ENCODE measurements at places on chromosomes 1 and 21. TPM values are rescaled to one million over a fixed set of nuclear protein-coding genes. Genes with fewer than 3 reads are reported as not detected.

- no peak overlapping the region for H3K4me3 ChIP-seq
- H3K36me3 ChIP-seq = peaks cover 5% of the 10 kb centered on the region
- no peak overlapping the region for H3K27ac ChIP-seq
- H3K27me3 ChIP-seq = peaks cover 9% of the 10 kb centered on the region
Observed at GRCh38 chr1:239854922-239855321, 236.8 kb upstream of the FMN2 start.

- H3K4me1 ChIP-seq = peaks cover under 1% of the 10 kb centered on the region
- no peaks in the 10 kb centered on the region for H3K27me3 ChIP-seq
- peaks cover 26% of the 10 kb centered on the region for H3K36me3 ChIP-seq
- DNase-seq = no peak
- H3K27ac ChIP-seq = no peak overlapping the region
Observed at GRCh38 chr1:151893176-151893924, 16.0 kb downstream of the THEM4 start.

- H3K4me1 ChIP-seq = peaks cover 36% of the 10 kb centered on the region
- H3K36me3 ChIP-seq = no peaks in the 10 kb centered on the region
- peaks cover 2% of the 10 kb centered on the region for H3K27me3 ChIP-seq
Observed at GRCh38 chr1:157113631-157114030, 14.0 kb upstream of the ETV3L start.

- peak overlapping the region; percentile 71 for H3K27ac ChIP-seq
- H3K27me3 ChIP-seq = no peaks in the 10 kb centered on the region
- peaks cover 28% of the 10 kb centered on the region for H3K4me1 ChIP-seq
- peak overlapping the region; percentile 80 for H3K4me3 ChIP-seq
- no peaks in the 10 kb centered on the region for H3K36me3 ChIP-seq
- peak; percentile 95 for DNase-seq
Observed at GRCh38 chr1:11650331-11650991, 3.8 kb downstream of the FBXO2 start.

DNA sequence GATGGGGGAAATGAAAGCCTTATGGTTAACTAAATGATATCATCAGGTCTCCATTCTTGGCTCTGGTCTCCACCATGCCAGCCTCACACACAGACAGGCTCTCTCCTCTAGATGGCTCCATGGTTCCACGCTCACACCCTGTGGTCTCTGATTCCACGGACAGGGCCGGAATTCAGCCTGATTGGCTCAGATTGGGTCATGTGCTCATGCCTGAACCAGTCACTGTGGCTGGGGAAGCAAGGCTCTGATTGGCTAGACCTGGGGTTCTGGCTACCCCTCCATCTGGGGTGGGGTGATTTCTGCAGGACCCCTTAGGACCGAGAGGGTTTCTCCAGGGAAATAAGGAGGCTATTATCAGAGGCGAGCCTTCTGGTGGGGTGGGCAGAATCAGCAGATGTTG is 277.0 kb downstream of the PTPRU start:
- DNase-seq = no peak
- H3K4me1 ChIP-seq = no peaks in the 10 kb centered on the region
- H3K4me3 ChIP-seq = no peak overlapping the region
- H3K27me3 ChIP-seq = peaks cover 39% of the 10 kb centered on the region
- no peak overlapping the region for H3K27ac ChIP-seq
- no peaks in the 10 kb centered on the region for H3K36me3 ChIP-seq

GRCh38 chr1:21294266-21294989 is 4.2 kb upstream of the ECE1 start:
- H3K36me3 ChIP-seq = no peaks in the 10 kb centered on the region
- peak overlapping the region; percentile 85 for H3K4me3 ChIP-seq
- DNase-seq = peak; percentile 90
- H3K27me3 ChIP-seq = no peaks in the 10 kb centered on the region

- peaks cover 2% of the 10 kb centered on the region for H3K4me1 ChIP-seq
- no peak overlapping the region for H3K4me3 ChIP-seq
Observed at GRCh38 chr1:186735463-186735862, 55.2 kb upstream of the PTGS2 start.

DNA sequence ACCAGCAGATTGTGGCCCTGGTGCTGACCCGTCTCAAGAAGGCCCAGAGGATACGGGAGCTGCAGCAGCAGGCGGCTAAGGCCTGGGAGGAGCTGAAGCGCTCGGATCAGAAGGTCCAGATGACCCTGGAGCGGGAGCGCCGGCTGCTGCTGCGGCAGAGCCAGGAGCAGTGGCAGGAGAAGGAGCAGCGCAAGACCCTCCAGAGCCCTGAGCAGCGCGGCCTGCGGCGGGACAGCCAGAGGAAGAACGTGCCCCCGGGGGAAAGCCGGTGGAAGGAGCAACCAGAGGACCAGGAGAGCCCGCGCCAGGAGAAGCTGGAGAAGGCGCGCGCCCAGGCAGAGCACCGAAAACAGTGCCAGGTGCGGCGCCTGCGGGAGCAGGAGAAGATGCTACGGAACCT is 1.0 kb downstream of the CCDC185 start:
- H3K4me1 ChIP-seq = no peaks in the 10 kb centered on the region
- peaks cover 15% of the 10 kb centered on the region for H3K27me3 ChIP-seq
- no peak overlapping the region for H3K4me3 ChIP-seq

GRCh38 chr21:38733972-38734546 is 71.7 kb upstream of the ETS2 start:
- DNase-seq = peak; percentile 81
- peaks cover 8% of the 10 kb centered on the region for H3K4me1 ChIP-seq
- no peak overlapping the region for H3K27ac ChIP-seq

DNA sequence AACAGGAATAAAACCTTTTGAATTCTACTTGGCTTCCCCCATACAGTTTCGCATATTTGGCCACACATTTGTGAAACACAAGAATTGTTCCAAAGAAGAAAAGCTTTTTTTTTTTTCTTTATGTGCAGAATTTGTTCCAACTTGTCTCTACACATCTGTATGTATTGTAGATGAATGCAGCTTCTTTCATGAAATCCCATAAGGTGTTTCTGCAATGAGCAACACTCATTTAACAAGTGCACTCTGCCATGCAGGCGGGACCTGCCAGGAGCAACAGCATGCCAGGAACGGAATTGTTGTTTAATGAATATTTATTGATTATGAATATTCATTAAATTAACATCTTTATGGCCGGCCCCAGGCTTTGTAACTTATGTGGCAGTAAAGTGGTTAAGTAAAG is 1075.0 kb downstream of the TTLL7 start:
- H3K4me1 ChIP-seq = no peaks in the 10 kb centered on the region
- H3K4me3 ChIP-seq = no peak overlapping the region
- no peak overlapping the region for H3K27ac ChIP-seq
- H3K27me3 ChIP-seq = no peaks in the 10 kb centered on the region
- H3K36me3 ChIP-seq = peaks cover 5% of the 10 kb centered on the region

- peak overlapping the region; percentile 47 for H3K27ac ChIP-seq
- H3K4me3 ChIP-seq = peak overlapping the region; percentile 64
- H3K36me3 ChIP-seq = peaks cover 14% of the 10 kb centered on the region
Observed at GRCh38 chr1:2643414-2644077, 10.7 kb upstream of the MMEL1 start.

DNA sequence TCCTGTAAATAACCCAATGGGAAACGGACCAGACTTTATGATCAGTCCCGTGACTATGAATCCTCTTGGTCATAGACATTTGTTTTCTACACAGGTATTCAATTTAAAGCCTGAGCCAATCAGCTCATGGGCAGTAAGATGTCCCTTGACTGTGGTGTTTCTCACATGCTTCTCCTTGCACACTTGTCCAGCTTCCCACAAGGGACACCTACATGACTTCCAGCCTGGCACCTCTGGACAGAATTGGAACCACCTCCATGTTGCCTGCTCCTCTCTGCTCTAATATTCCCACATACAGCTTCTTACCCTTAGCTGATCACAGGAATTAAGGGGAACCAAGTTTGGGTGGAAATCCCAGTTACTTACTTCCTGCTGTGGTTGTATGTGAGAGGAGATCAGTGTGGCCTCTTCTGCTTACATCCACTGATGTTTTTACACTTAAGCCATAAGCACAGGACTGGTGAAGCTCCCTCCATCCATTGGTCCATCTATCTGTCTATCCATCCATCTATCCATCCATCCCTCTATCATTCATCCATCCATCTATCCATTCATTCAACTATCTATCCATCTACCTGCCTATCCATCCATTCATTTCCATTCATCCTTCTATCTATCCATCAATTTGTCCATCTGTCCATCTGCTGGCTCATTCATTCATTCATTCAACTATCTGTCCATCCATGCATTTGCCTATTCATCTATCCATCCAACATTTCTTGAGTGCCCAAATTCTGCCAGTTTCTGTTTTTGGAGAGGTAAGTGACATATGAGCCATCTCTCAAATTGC is 16.4 kb downstream of the RUNX1 start:
- H3K36me3 ChIP-seq = peaks cover 6% of the 10 kb centered on the region
- no peak for DNase-seq
- peak overlapping the region; percentile 50 for H3K4me3 ChIP-seq
- no peaks in the 10 kb centered on the region for H3K27me3 ChIP-seq

- H3K36me3 ChIP-seq = no peaks in the 10 kb centered on the region
- peaks cover 85% of the 10 kb centered on the region for H3K4me1 ChIP-seq
- peak overlapping the region; percentile 92 for H3K27ac ChIP-seq
- peak; percentile 66 for DNase-seq
- H3K27me3 ChIP-seq = no peaks in the 10 kb centered on the region
Observed at GRCh38 chr1:230105754-230106625, 39.0 kb downstream of the GALNT2 start.

DNA sequence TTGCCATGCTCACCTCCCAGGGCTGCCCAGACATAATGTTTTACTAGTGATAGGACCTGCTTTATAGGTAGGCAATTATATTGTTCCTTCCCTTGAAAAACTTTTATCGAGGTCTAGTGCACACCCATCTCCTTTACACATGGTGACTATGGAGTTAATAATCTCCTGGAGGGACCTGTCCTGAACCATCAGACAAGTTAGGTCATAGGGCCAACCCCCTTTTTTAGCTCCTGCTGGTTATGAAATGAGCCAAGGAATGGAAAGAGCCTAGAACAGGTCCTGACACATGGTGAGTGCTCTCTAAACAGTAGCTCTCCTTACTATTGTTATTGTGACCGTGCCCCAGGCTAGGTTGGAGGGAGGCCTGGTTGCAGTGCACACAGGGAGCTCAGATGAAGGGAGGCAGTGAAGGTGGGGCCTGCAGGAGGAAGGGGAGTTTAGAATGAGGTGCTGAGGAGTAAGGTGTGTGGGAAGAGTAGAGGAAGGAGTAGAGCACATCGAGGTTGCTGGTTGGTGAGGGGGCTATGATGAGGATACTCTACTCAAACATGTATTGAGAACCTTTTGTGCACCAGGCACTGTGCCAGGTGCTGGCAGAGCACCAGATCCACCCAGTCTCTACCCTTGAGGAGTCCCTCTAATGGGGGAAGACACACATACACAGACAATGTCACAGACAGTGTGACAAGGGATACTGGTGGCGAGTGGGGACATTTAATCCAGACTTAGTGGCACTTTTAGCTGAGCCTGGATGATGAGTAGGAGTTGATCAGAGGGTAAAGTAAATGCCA is 14.1 kb upstream of the LMNA start:
- no peak for DNase-seq
- H3K4me1 ChIP-seq = peaks cover 55% of the 10 kb centered on the region
- no peaks in the 10 kb centered on the region for H3K36me3 ChIP-seq
- peak overlapping the region; percentile 5 for H3K27ac ChIP-seq

DNA sequence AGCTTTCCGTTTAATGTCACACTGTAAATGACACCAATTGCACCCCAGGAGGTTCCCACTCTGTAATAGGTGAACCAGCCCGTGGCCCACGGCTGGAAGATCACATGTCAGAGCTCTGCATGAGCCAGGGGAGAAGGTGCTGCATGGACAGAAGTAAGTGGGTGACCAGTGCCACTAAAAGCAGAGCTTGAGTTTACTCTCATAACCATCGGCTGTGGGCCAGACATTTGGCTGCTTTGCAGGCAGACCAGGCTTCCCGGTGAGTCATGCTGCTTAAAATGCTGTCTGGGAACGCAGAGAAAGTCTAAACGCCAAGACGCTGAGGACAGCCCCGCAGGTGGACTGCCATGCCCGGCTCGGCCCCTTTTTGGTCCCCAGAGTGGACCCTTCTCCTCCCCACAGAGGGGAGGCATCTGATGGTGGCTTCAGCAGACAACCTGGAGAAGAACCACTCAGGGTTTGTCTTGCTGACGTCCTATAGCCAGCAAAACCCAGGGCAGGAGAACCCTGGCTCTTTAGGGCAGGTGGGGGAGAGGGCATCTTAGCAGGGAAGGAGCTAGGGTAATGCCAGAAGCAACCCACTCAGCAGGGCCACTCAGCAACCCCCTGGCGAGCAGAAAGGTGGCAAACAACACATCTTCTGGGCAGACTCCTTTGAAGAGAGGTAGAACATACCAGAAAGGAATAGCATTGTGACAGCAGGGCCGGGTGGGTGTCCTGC is 7.3 kb downstream of the KIAA2013 start:
- peaks cover 17% of the 10 kb centered on the region for H3K4me1 ChIP-seq
- no peak for DNase-seq
- no peak overlapping the region for H3K27ac ChIP-seq
- no peak overlapping the region for H3K4me3 ChIP-seq

DNA sequence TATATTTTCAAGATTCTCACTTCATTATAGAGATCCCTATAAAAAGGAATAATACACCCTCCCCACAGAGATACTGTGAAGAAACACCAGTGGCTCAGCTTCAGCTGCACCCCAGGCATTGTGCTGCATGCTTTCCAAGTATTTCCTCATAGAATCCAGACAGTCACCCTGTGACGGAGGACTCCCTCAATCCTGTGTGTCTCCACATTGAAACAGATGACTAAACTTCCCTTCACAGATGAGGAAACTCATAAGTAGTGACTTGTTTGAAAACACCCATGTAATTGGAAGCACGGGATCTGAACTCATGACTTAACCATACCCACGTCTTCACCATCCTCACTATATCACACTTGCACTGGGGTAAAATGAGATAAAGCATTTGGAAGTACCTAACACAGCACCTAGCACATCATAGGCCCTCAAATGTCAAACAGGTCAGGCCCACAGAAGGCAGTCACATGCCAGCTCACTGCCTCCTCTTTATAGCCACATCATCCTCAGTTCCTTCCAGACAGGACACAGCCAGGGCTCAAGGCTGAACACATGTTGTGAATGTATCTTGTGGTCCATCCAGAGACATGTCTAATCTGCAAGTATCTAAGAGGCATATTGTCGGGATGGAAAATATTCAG is 55.2 kb downstream of the GPR161 start:
- H3K4me1 ChIP-seq = no peaks in the 10 kb centered on the region
- H3K27ac ChIP-seq = no peak overlapping the region
- H3K4me3 ChIP-seq = no peak overlapping the region
- H3K27me3 ChIP-seq = no peaks in the 10 kb centered on the region
- no peak for DNase-seq

- peaks cover 21% of the 10 kb centered on the region for H3K27me3 ChIP-seq
- H3K27ac ChIP-seq = no peak overlapping the region
- H3K4me3 ChIP-seq = no peak overlapping the region
- no peaks in the 10 kb centered on the region for H3K4me1 ChIP-seq
Observed at GRCh38 chr1:168947041-168947440, 159.4 kb upstream of the ATP1B1 start.

VAV3 gene
- 11.6 TPM for total RNA-seq

PLA2G2C gene
- total RNA-seq = not detected

NME7 gene
- 8.8 TPM for total RNA-seq

BTBD8 gene
- total RNA-seq = 0.67 TPM

FAM167B gene
- total RNA-seq = 0.47 TPM

PFDN2 gene
- total RNA-seq = 92.6 TPM
